ENCODE measurements at places on chromosomes 6 and 20.

DNA sequence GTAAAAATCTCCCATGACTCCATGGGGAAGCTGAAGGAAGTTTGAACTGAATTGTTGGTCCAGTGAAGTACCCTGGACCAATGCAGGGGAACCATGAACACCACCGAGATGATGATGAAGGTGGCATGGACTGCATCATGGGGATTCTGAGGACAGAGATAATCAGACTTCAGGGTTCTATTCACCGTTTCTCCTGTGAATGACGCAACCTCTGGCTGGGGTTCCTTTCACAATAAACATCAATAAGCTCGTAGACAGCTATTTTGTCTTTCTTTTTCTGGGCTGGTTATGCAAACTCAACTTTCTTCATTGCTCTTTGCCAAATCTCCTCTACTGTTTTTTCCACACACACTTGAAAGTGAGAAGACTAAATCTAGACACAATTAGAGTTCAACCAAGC is 87.9 kb upstream of the NKX2-2 start:
- no peaks in the 10 kb centered on the region for H3K4me1 ChIP-seq
- no peaks in the 10 kb centered on the region for H3K36me3 ChIP-seq
- no peak overlapping the region for H3K27ac ChIP-seq
- no peak for DNase-seq
- no peaks in the 10 kb centered on the region for H3K27me3 ChIP-seq

GRCh38 chr20:46477225-46477624 is 36.1 kb downstream of the ZNF334 start:
- H3K4me3 ChIP-seq = no peak overlapping the region
- no peaks in the 10 kb centered on the region for H3K27me3 ChIP-seq
- DNase-seq = no peak
- H3K36me3 ChIP-seq = no peaks in the 10 kb centered on the region
- H3K4me1 ChIP-seq = no peaks in the 10 kb centered on the region
- no peak overlapping the region for H3K27ac ChIP-seq

DNA sequence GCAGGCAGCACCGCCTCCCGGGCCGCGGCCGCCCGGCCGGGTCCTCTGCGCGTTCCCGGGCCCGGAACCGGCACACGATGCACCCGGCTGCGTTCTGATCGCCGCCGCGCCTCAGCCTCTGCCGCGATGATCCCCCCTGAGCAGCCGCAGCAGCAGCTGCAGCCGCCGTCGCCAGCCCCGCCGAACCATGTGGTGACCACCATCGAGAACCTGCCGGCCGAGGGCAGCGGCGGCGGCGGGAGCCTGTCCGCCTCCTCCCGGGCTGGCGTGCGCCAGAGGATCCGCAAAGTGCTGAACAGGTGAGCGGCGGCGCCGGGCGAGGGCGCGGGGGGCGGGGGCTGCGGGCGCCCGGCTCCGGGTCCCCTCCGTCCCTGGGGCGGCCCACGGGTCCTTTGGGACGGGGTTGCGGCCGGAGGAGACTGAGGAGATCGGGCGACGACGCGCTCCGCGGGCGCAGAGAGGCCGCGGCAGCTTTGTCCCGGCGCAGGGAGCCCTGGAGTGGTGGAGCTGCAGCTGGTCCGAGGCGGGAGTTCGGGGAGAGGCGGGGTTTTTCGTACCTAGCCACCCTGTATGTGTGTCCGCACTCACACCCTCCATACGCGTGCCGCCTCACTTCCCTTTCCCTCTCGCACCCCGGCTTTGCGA is 659 bp downstream of the SLC35F1 start:
- no peak for DNase-seq
- H3K27me3 ChIP-seq = no peaks in the 10 kb centered on the region
- no peaks in the 10 kb centered on the region for H3K4me1 ChIP-seq

DNA sequence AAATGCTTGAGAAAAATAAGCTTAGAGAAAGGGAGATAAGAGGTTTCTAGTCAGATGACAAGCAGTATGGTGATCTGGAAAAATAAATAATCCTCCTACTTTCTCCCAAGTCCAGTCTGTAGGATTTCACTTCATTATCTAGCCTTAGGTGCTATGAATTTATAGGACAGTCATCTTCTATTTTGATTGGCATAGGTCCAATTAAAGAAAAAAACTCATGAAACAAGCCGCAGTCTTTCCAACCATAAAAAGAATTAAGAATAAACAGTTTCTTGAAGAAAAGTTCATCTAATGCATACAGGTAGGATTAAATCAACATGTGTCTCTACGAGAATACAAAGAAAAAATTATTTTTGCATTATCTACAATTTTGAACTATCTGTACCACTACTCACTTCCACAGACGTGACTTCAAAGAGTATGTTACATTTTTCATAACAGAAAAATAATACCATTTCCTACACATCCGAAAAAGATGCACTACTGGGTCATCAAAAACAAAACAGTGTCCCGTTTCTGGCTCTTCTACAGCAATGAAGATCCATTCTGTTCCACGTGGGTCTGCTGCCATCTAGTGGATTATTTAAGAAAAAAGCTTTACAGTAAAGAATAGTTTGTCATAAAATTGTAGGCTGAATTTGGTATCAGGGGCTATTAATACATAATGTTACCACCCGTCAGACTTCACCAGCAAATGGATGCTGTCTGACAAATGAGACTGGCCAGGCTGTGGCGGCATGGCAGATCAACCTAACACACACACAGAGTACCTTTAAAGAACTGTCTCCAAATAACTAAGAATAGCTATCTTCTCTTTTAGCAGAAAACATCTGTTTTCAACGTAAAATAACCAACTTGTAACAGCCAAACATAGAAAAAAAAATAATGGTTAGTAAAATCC is 28.9 kb downstream of the STX7 start:
- no peak overlapping the region for H3K4me3 ChIP-seq
- no peak overlapping the region for H3K27ac ChIP-seq
- H3K4me1 ChIP-seq = no peaks in the 10 kb centered on the region
- H3K27me3 ChIP-seq = no peaks in the 10 kb centered on the region

DNA sequence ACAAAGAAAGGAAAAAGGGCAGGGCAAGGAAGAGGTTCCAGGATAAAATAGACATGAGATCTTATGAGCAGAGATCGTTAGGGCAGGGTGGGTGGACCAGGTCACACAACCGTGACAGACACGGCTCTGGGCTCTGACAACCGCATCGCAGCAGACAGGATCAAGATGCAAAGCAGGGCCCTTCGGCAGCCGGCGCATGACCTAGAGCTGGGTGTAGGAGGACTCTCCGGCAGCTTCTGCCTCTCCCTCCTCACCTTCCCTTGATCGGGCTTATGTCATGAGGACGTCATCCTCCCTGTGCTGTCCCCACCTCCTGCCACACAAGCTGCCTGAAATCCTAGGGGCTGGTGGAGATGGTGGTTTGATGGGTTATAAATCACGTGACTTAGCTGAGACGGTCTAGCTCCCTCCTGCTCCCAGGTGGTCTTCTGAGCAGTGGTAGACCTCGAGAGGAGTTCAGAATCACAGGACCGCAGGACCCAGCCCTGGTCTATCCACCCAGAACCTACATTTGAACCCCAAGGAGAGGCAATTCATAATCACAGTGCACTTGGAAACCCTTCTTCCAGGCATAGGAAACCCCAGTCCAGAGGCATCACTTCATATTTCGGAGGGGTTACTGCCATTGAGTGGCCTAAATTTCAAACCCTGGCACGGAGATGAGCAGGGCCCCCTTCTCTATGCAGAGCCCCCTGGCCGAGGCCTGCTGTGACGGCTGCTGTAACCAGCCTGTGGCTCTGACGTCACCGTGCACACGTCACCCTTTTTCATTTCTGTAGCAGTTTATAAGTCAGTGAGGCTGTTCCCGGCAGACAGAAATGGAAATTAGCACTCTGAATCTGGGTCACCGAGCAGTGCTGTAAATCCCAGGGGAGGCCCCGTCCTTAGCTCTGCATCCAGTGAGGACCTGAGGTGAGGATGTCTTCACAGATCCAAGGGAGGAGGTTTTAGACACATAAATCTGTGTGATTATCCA is 8.7 kb upstream of the CCR6 start:
- no peak overlapping the region for H3K4me3 ChIP-seq
- H3K27ac ChIP-seq = no peak overlapping the region
- DNase-seq = no peak
- no peaks in the 10 kb centered on the region for H3K36me3 ChIP-seq
- no peaks in the 10 kb centered on the region for H3K27me3 ChIP-seq

DNA sequence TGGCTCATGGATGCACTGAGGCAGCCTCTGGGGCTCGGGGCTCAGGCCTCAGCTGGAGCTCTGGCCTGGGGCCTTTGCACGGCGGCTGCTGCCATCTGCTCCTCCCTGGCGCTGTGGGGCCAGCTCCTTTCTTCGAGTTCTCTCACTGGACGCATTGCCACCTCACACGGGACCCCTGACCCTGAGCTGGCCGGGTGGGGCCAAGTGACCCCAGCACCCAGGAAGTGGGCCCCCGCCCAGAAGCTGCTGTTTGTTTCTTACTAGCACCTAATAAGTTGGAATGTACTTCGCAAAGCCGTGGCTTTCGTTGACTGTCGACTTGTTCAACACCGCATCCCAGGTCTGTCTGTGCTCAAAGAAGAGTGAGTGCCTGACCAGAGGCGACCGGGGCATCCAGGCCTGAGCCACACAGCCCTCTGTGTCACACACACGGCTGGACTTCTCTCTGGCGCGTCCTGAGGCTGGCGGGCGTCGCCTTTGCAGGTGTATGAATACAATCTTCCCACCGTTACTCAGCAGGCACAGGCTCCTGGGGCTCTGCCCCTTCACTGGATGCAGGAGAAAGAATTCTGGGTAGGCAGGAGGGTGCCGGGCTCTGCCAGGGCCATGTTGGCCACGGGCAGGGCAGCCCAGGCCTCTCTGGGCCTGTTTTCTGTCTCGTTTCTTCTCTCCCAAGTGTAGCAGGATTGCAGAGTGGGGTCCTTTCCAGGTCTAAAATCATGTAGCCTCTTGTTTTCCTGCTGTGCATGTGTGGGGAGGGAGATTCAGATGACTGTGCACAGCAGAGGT is 112.9 kb downstream of the DLL1 start:
- H3K36me3 ChIP-seq = no peaks in the 10 kb centered on the region
- no peaks in the 10 kb centered on the region for H3K27me3 ChIP-seq
- no peak for DNase-seq
- H3K27ac ChIP-seq = no peak overlapping the region

- H3K4me3 ChIP-seq = no peak overlapping the region
- no peaks in the 10 kb centered on the region for H3K27me3 ChIP-seq
- no peak overlapping the region for H3K27ac ChIP-seq
- H3K36me3 ChIP-seq = peaks cover 79% of the 10 kb centered on the region
- no peaks in the 10 kb centered on the region for H3K4me1 ChIP-seq
Observed at GRCh38 chr20:50127587-50128519, 14.9 kb upstream of the UBE2V1 start.

DNA sequence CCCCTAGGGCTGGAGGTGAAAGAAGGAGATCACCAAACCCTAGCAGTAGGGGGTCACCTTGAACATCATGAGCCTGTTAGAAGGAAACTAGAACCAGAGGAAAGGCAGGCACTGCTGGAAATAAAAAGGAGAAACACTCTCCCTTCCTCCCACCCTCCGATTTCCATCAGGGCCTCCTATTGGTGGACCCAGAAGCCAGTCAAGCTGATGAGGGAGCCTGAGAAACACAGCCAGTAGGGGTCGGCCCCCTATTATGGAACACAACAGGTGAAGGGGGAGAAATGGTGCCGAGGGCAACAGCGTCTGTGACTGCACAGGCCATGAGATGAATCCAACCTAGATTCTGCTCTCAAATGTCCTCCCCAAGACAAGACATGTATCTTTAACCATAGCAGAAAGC is 156.1 kb upstream of the LRFN2 start:
- no peak overlapping the region for H3K4me3 ChIP-seq
- no peaks in the 10 kb centered on the region for H3K27me3 ChIP-seq
- DNase-seq = no peak
- no peaks in the 10 kb centered on the region for H3K4me1 ChIP-seq
- no peaks in the 10 kb centered on the region for H3K36me3 ChIP-seq

DNA sequence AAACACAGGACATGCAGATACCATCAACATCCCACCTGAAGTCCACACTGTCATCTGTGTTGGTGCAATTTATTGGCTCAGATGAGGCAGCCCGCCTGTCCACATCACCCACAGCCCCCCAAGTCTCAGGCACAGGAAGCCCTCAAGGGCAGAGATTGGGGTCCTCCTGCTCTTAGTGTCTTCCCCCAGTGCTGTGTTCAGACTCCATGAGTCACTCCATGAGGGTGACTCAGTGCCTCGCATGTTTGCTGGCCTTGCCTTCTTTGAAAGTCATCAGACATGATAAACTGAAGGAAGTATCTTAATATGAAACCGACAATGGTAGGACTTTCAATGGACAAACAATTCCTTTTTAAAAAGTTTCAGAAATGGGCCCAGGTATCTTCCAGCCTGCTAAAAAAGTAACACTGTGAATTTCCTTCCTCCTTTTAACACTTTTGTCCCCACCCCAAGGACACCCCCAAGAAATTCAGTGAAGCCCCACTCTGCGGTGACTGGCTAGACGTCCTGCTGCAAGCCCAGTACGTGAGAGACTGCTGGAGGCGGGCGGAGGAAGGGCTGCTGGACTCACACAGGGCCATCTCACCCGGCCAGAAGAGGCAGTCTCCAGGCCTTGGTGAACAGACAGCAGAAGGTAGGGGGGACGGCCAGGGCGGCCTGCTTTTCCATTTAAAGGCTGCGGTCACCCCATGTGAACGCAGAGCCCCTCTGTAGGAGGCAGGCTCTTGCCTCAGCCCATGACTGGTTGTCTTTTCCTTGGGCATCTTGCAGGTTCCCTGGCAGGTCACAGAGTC is 43.0 kb upstream of the KCNK16 start:
- H3K27ac ChIP-seq = no peak overlapping the region
- H3K4me1 ChIP-seq = no peaks in the 10 kb centered on the region
- H3K4me3 ChIP-seq = no peak overlapping the region
- no peaks in the 10 kb centered on the region for H3K36me3 ChIP-seq
- no peaks in the 10 kb centered on the region for H3K27me3 ChIP-seq
- no peak for DNase-seq

- H3K4me1 ChIP-seq = no peaks in the 10 kb centered on the region
- no peak overlapping the region for H3K27ac ChIP-seq
- H3K27me3 ChIP-seq = no peaks in the 10 kb centered on the region
- H3K4me3 ChIP-seq = no peak overlapping the region
- H3K36me3 ChIP-seq = no peaks in the 10 kb centered on the region
Observed at GRCh38 chr6:1080453-1081337, 231.2 kb upstream of the FOXQ1 start.

DNA sequence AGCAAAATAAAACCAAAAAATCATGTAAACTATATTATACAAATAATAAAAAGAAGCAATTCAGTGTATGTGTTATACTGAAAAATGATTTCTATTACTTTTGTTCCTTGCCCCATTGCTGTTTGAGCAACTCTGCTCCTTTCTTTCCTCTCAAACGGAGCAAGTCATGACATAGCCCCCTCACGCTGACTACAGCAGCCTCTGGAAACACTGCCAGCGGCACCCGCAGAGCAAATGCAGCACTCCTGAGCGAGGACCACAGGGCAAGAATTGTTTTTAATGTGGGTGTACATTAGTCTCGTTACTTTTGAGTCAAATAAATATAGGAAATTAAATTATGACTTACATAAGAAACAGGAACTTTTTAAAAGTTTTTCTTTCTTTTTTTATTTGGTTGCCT is 350.1 kb upstream of the HSF2 start:
- H3K27me3 ChIP-seq = no peaks in the 10 kb centered on the region
- H3K27ac ChIP-seq = no peak overlapping the region
- H3K36me3 ChIP-seq = no peaks in the 10 kb centered on the region

- no peaks in the 10 kb centered on the region for H3K27me3 ChIP-seq
- no peaks in the 10 kb centered on the region for H3K36me3 ChIP-seq
- no peak for DNase-seq
- no peaks in the 10 kb centered on the region for H3K4me1 ChIP-seq
Observed at GRCh38 chr6:76593668-76594067, 521.2 kb upstream of the IMPG1 start.

- no peak overlapping the region for H3K27ac ChIP-seq
- H3K27me3 ChIP-seq = no peaks in the 10 kb centered on the region
- H3K4me3 ChIP-seq = no peak overlapping the region
- DNase-seq = no peak
Observed at GRCh38 chr20:54545676-54546358, 70.4 kb downstream of the DOK5 start.

Measured in naive thymus-derived CD4-positive, alpha-beta T cell (primary cell).